ENCODE measurements at places on chromosomes 6 and 20.

DNA sequence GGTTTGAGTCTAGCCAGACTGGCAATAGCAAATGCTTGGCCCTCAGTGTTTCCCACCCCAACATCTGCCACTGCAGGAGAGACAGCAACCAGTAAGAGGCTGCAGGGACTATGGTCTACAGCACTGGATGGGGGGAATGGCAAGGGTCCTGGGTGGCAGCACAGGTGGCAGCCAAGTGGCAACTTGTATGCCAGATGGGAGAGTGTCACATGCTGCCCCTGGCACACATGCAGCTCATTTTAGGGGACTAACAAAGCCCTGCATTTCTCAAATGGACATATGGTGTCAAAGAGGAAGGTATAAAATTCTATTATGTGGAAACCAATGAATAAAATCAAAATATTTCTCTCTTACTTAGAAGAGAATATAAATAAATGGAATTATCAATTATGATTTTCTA, 298.7 kb upstream of the MARCKS start:
- H3K36me3 ChIP-seq = no peaks in the 10 kb centered on the region
- no peak overlapping the region for H3K27ac ChIP-seq
- H3K27me3 ChIP-seq = no peaks in the 10 kb centered on the region
- no peaks in the 10 kb centered on the region for H3K4me1 ChIP-seq
- DNase-seq = no peak

- no peak for DNase-seq
- no peaks in the 10 kb centered on the region for H3K27me3 ChIP-seq
- H3K27ac ChIP-seq = no peak overlapping the region
- H3K4me3 ChIP-seq = no peak overlapping the region
Observed at GRCh38 chr6:22099923-22100322, 196.9 kb downstream of the PRL start.

- H3K36me3 ChIP-seq = no peaks in the 10 kb centered on the region
- no peak for DNase-seq
- no peak overlapping the region for H3K4me3 ChIP-seq
- H3K27ac ChIP-seq = no peak overlapping the region
Observed at GRCh38 chr6:114343782-114344144, 940 bp upstream of the HS3ST5 start.

- no peaks in the 10 kb centered on the region for H3K36me3 ChIP-seq
- H3K27me3 ChIP-seq = peaks cover 33% of the 10 kb centered on the region
Observed at GRCh38 chr6:148971031-148971927, 224.4 kb downstream of the UST start.

GRCh38 chr20:25867776-25868649, 171.4 kb upstream of the ZNF337 start:
- H3K4me1 ChIP-seq = no peaks in the 10 kb centered on the region
- no peak overlapping the region for H3K27ac ChIP-seq
- no peaks in the 10 kb centered on the region for H3K27me3 ChIP-seq

- no peaks in the 10 kb centered on the region for H3K36me3 ChIP-seq
- no peak overlapping the region for H3K27ac ChIP-seq
- no peak overlapping the region for H3K4me3 ChIP-seq
- no peaks in the 10 kb centered on the region for H3K4me1 ChIP-seq
- no peaks in the 10 kb centered on the region for H3K27me3 ChIP-seq
Observed at GRCh38 chr6:118309337-118310093, 238.6 kb upstream of the PLN start.

- no peaks in the 10 kb centered on the region for H3K27me3 ChIP-seq
- no peaks in the 10 kb centered on the region for H3K4me1 ChIP-seq
- no peak overlapping the region for H3K27ac ChIP-seq
- H3K4me3 ChIP-seq = no peak overlapping the region
- no peak for DNase-seq
Observed at GRCh38 chr6:76876922-76877553, 586.3 kb downstream of the HTR1B start.

GRCh38 chr6:139334806-139335446, 39.5 kb downstream of the CITED2 start:
- H3K36me3 ChIP-seq = no peaks in the 10 kb centered on the region
- H3K4me1 ChIP-seq = no peaks in the 10 kb centered on the region
- no peaks in the 10 kb centered on the region for H3K27me3 ChIP-seq
- no peak overlapping the region for H3K27ac ChIP-seq

DNA sequence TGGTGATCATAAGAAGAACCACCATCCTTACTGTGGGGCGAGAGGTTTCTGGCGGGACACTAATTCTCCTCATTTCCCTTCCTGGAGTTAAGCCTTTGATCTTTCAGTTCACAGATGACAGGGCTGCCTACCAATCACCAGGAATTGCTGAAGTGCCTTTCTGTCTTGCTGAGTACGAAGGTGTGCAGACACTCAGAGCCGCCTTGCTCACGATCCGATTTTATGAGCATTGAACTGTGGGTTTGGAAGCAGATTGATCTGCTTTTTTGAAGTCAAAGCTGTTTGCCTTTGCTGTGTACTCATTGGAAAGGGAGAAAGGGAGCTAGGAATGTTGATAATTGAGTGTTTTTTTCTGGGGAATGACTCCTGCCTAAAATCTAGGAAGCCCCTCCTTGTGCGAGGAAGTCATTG, 129.1 kb upstream of the SALL4 start:
- DNase-seq = no peak
- H3K27ac ChIP-seq = peak overlapping the region; percentile 62
- H3K4me3 ChIP-seq = no peak overlapping the region
- no peaks in the 10 kb centered on the region for H3K36me3 ChIP-seq

GRCh38 chr6:169160855-169161560, 92.6 kb downstream of the THBS2 start:
- DNase-seq = no peak
- H3K4me1 ChIP-seq = no peaks in the 10 kb centered on the region
- H3K36me3 ChIP-seq = no peaks in the 10 kb centered on the region
- H3K27ac ChIP-seq = no peak overlapping the region
- H3K27me3 ChIP-seq = no peaks in the 10 kb centered on the region
- no peak overlapping the region for H3K4me3 ChIP-seq

- no peak overlapping the region for H3K27ac ChIP-seq
- no peak overlapping the region for H3K4me3 ChIP-seq
- H3K36me3 ChIP-seq = no peaks in the 10 kb centered on the region
- H3K4me1 ChIP-seq = no peaks in the 10 kb centered on the region
Observed at GRCh38 chr20:17498641-17499040, 32.5 kb downstream of the BFSP1 start.

DNA sequence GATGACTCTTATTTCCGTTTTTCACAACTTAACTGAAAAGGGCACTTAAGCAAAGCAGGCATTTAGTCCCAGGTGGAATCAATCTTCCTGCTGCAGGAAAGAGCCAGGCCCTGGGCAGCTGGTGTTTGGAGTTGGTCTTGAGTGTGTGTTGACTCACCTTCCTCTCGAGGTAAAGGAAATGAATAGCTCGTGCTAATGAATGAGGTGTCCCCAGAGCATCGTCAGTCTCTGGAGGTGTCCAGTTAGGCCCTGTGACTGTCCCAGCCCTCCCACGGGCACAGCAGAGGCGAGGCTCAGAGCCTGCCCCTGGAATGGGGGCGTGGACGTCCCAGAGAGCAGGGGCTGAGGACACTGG, 277.7 kb downstream of the NRN1 start:
- no peaks in the 10 kb centered on the region for H3K27me3 ChIP-seq
- H3K27ac ChIP-seq = no peak overlapping the region
- no peaks in the 10 kb centered on the region for H3K4me1 ChIP-seq
- H3K4me3 ChIP-seq = no peak overlapping the region

GRCh38 chr6:77011929-77012545, 451.3 kb downstream of the HTR1B start:
- H3K27ac ChIP-seq = no peak overlapping the region
- no peak for DNase-seq
- no peaks in the 10 kb centered on the region for H3K36me3 ChIP-seq

Data from Panc1 (cell line).